Body of pancreas (tissue), 4 donors: ENCODE measurements at places on chromosomes 7 and 10.

- no peak for DNase-seq
- peak overlapping the region; percentile 81 for H3K27ac ChIP-seq
- peaks cover 44% of the 10 kb centered on the region for H3K4me1 ChIP-seq
- no peaks in the 10 kb centered on the region for H3K27me3 ChIP-seq
Observed at GRCh38 chr7:116630357-116630756, 41.6 kb upstream of the MET start.

GRCh38 chr7:151566897-151567320 lies 47.2 kb upstream of the RHEB start:
- no peak overlapping the region for H3K4me3 ChIP-seq
- H3K27me3 ChIP-seq, result no peaks in the 10 kb centered on the region
- no peaks in the 10 kb centered on the region for H3K4me1 ChIP-seq

DNA sequence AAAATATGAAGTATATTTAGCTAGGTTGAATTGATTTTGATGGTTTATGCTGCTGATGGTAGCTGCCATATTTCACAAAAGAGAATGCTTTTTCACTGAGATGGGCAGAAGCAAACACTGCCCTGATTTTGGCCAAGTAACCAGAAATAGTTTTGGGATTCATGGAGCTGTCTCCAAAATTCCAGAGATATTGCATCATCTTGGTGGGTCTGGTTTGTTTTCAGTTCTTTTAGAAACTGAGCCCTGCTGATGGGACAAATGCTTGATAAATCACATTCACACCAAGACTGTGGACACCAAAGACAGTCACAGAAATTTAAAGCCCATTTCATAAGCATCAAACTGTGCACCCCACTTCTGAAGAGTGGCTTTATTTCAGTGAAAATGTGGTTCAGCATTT lies 140.5 kb downstream of the BICC1 start:
- peaks cover 7% of the 10 kb centered on the region for H3K4me1 ChIP-seq
- no peak overlapping the region for H3K27ac ChIP-seq
- no peak for DNase-seq
- no peaks in the 10 kb centered on the region for H3K36me3 ChIP-seq
- H3K27me3 ChIP-seq, result no peaks in the 10 kb centered on the region

DNA sequence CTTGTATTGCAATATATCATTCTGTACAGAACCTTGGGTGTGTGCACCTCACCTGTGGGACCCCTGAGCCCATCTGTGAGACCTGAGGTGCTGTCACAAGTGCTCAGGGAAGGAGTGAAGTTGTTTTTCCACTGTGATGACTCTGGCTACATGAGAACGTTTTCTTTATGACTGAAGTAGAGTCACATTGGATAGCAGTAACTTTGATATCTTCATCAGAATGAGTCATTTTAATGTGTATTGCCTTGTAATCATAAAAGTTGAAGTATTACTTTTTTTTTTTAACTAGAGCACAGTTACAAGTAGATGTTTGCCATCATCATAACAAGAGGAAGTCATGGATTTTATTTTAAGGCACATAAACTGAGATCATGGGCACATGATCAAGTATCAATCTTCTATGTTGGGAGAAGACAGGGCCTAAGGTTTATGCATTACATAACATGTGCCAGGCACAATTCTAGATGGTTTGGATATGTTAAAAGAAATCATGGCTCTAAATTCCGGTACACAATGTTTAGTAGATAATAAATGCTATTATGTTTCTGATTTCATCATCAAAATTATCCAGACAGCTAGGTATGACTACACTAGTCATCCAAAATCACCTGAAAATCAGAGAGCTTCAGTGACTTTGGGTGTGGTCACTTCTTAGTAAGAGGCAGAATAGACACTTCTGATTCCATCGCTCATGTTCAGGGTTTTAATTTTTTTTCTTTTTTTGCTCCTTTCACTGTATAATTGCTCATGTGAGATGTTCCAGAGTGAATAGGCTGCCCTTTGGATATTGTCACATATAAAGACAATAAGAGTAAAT lies 82.7 kb upstream of the KLF6 start:
- no peak overlapping the region for H3K27ac ChIP-seq
- H3K4me1 ChIP-seq, result peaks cover 15% of the 10 kb centered on the region
- H3K27me3 ChIP-seq, result no peaks in the 10 kb centered on the region

DNA sequence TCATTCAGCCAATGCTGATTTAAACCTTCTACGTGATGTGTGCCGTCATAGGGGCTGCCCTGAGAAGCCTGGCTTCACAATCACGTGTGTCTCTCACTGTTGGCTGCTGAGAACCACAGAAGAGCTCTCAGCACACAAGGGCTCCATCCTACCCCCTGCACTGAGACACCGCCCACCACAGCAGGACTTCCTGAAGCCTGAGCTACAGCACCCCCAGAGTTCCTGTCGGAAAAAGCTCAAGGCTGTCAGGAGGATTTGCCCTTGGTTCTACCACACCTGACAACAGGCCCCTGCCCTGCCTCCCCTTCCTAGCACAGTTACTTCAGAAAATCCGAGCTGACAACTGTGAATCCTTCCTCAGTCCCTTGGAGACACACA lies 191.9 kb downstream of the MAD1L1 start:
- H3K27ac ChIP-seq, result no peak overlapping the region
- no peaks in the 10 kb centered on the region for H3K36me3 ChIP-seq
- DNase-seq, result no peak
- H3K27me3 ChIP-seq, result no peaks in the 10 kb centered on the region
- H3K4me3 ChIP-seq, result no peak overlapping the region

- DNase-seq, result no peak
- no peaks in the 10 kb centered on the region for H3K27me3 ChIP-seq
- H3K4me3 ChIP-seq, result no peak overlapping the region
Observed at GRCh38 chr10:115965376-115965775, 307.6 kb downstream of the GFRA1 start.

GRCh38 chr7:94080551-94080950 lies 76.4 kb upstream of the BET1 start:
- no peak overlapping the region for H3K4me3 ChIP-seq
- H3K27me3 ChIP-seq, result no peaks in the 10 kb centered on the region
- H3K4me1 ChIP-seq, result no peaks in the 10 kb centered on the region
- no peak overlapping the region for H3K27ac ChIP-seq

DNA sequence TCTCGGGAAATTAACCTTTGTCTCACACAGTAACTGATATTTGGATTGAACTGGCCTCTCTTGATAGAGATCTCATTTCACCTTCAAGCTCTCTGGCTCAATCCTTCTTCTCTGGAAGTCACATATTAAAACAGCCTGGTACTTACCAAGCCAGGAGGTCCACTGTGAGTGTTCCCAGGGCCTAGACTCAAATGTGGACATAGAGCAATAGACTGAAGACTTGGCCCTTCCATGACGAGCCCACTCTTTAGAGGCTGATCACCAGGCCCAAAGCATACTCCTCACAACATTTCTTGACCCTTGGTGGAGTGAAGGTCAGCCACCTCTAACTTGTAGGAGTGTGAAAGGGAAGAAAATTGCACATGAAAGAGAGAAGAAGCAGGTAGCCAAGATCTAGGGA lies 38.5 kb downstream of the COL1A2 start:
- no peak overlapping the region for H3K27ac ChIP-seq
- no peaks in the 10 kb centered on the region for H3K36me3 ChIP-seq
- H3K27me3 ChIP-seq, result no peaks in the 10 kb centered on the region

DNA sequence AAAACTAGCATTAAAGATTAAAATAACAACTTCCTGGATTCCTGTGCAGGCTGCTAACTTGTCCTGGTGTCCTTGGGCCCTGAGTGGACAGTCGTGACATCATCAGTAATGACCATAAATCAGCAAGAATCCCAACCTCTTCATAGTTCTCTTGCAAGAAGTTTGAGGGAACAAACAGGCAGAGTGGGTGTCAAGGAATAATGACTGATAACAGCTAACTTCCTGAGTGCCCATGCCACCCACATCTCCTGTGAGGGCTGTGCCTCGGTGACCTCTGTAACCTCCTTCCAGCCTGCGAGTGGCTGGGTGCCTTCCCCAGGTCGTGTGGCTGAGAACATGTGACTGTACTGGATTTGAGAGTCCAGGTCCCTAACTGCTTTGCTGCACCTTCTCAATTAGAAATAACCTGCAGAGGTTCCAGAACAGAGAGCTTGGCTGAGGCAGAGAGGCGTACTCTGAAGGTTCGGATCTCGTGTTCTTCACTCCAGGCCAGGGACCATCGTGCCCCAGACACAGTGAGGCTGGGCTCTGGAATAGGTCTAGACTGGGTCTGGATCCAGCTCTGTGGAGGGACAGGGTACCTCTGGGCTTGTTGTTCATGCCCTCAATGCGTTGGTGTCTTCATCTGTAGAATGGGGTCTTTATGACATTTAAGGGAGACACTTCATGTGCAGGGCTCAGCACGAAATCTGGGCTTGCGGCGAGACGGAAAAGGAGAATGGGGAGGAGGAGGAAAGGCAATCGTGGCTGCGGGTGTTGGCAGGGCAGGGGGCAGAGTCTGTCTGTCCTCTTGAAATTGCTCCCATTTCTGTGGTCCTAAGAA lies 313.1 kb upstream of the ZNF32 start:
- H3K27ac ChIP-seq, result peak overlapping the region; percentile 59
- no peak overlapping the region for H3K4me3 ChIP-seq
- peak; percentile 53 for DNase-seq

DNA sequence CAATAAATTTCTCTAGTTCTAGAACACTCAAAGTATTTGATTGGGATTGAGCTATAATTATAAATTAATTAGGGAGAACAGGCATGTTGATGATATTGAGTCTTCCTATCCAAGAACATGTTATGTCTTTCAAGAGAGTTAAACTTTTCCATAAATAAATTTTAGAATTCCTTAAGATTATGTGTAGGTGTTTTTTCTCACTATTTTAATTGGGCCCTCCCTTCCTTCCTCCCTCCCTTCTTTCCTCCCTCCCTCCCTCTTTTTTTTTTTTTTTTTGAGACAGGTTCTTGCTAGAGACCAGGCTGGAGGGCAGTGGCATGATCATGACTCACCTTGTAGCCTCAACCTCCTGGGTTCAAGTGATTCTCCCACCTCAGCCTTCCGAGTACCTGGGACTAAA lies 20.2 kb downstream of the EXOC6 start:
- H3K4me1 ChIP-seq, result no peaks in the 10 kb centered on the region
- no peak overlapping the region for H3K4me3 ChIP-seq
- H3K36me3 ChIP-seq, result no peaks in the 10 kb centered on the region
- DNase-seq, result no peak
- H3K27ac ChIP-seq, result no peak overlapping the region

- H3K27ac ChIP-seq, result no peak overlapping the region
- H3K27me3 ChIP-seq, result no peaks in the 10 kb centered on the region
- no peaks in the 10 kb centered on the region for H3K4me1 ChIP-seq
- H3K4me3 ChIP-seq, result no peak overlapping the region
- H3K36me3 ChIP-seq, result no peaks in the 10 kb centered on the region
Observed at GRCh38 chr10:127973791-127974311, 66.9 kb downstream of the PTPRE start.

DNA sequence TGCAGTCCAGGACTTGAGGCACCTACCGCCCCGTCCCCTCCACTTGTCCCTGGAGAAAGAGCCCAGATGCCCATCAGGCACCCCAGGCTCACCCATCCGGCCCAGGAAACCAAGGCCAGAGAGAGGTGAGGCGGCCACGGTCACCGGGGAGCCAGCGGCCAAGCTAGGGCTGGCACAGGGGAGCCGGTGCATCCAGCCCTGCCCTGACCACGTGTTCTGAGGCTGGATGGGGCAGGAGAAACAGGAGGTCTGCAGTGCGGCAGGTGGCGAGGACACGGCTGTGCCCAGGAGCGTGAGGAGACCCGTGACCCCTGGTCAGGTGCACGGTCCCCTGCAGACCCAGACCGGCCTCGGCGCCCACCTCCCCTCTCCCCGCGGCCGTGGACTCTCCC lies 27.6 kb downstream of the UNCX start:
- H3K27me3 ChIP-seq, result peaks cover 10% of the 10 kb centered on the region
- no peak overlapping the region for H3K27ac ChIP-seq
- H3K36me3 ChIP-seq, result no peaks in the 10 kb centered on the region
- no peak overlapping the region for H3K4me3 ChIP-seq
- DNase-seq, result no peak

GRCh38 chr7:92988051-92988450 lies 129.7 kb downstream of the SAMD9 start:
- H3K27ac ChIP-seq, result no peak overlapping the region
- H3K27me3 ChIP-seq, result no peaks in the 10 kb centered on the region
- H3K4me3 ChIP-seq, result no peak overlapping the region
- H3K36me3 ChIP-seq, result no peaks in the 10 kb centered on the region
- H3K4me1 ChIP-seq, result no peaks in the 10 kb centered on the region
- DNase-seq, result no peak

- H3K36me3 ChIP-seq, result no peaks in the 10 kb centered on the region
- H3K27ac ChIP-seq, result peak within 1 kb of the TSS; percentile 60
- H3K27me3 ChIP-seq, result no peaks in the 10 kb centered on the region
- peak within 1 kb of the TSS; percentile 18 for H3K4me3 ChIP-seq
- peaks cover 7% of the 10 kb centered on the region for H3K4me1 ChIP-seq
Observed at GRCh38 chr10:89701242-89702120, at the start of gene KIF20B. TSS of gene KIF20B (plus strand) at chr10:89701590. CDS start at chr10:89705295, 3,705 bp downstream.

DNA sequence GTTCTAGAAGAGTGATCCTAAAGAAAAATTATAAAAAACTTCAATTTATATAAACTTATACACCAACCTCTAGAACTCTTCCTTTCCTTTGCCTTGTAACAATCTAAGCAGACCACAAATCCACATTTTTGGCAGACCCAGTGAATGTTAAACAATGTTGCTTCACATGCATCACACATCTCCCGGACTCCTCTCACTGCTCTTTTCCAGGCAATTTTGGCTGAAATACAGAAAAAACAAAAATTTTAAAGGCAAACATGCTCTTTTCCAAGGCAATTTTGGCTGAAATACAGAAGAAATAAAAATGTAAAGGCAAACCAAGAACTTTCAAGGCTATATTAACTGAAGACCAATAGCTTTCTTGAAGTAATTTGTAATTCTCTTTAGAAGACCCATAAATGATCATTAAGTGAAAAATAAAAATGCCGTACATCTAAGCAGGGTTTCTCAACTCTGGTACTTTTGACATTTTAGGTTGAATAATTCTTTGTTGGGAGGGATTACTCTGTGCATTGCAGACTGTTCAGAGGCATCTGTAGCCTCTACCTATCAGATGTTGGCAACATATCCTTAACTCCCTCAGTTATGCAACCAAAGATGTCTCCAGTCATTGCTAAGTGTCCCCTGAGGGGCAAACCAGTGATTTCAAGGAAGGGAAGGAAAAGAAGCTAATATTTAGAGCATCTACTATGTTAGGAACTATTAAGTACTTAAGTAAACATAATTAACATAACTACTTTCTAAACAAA lies 64.4 kb downstream of the NRBF2 start:
- peaks cover 28% of the 10 kb centered on the region for H3K36me3 ChIP-seq
- H3K4me1 ChIP-seq, result no peaks in the 10 kb centered on the region
- H3K27ac ChIP-seq, result no peak overlapping the region
- no peaks in the 10 kb centered on the region for H3K27me3 ChIP-seq

DNA sequence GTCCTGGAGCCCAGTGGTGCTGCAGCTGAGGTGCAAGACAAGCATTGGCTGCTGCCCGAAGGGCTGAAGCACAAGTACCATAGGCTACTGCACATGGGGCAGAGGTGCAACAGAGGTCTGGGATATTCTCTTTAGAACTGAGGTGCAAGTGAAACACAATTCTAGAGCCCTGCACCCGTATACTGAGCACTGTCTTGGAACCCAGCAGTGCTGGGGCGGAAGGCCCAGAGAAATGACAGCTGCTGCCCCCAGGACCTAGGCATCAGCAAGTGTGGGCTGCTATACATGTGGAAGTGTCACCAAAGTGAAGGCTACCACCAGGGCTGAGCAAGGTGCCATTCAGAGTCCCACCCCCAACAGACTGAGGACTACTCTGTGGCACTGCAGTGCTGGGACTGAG lies 393.6 kb upstream of the STEAP1 start:
- no peak for DNase-seq
- H3K27me3 ChIP-seq, result no peaks in the 10 kb centered on the region
- no peaks in the 10 kb centered on the region for H3K4me1 ChIP-seq
- H3K4me3 ChIP-seq, result no peak overlapping the region
- no peaks in the 10 kb centered on the region for H3K36me3 ChIP-seq
- H3K27ac ChIP-seq, result no peak overlapping the region

GRCh38 chr7:155543011-155543876 lies 3.1 kb downstream of the CNPY1 start:
- DNase-seq, result no peak
- no peaks in the 10 kb centered on the region for H3K4me1 ChIP-seq
- no peaks in the 10 kb centered on the region for H3K36me3 ChIP-seq
- no peaks in the 10 kb centered on the region for H3K27me3 ChIP-seq
- H3K4me3 ChIP-seq, result no peak overlapping the region
- no peak overlapping the region for H3K27ac ChIP-seq
